ENCODE measurements at places on chromosomes 16 and 17. TPM values are rescaled to one million over a fixed set of nuclear protein-coding genes. Genes with fewer than 3 reads are reported as not detected.

DNA sequence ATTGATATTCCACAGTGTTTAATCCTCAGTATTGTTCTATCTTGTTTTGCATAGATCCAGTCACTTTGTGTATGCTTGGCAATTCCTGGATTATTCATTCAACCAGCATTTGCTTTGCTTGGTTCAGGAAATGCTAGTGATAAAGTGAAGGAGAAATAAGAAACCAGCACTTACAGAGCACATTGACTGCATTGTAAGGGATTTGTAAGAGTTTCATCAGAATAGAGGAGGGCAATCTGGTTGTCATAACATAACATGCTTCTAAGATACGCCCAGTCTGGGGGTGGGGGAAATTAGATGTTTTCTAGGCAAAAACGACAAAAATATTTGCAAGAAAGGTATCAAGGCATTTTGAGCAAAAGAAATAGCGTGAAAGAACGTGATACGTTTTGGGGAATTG is 40.4 kb downstream of the TNRC6A start:
- DNase-seq = no peak

GRCh38 chr17:14152721-14153120 is 83.4 kb downstream of the COX10 start:
- DNase-seq = no peak

GRCh38 chr16:70495425-70496182 is 27.8 kb downstream of the COG4 start:
- no peak for DNase-seq

- no peak for DNase-seq
Observed at GRCh38 chr17:1379930-1380313, 20.1 kb downstream of the YWHAE start.

DNA sequence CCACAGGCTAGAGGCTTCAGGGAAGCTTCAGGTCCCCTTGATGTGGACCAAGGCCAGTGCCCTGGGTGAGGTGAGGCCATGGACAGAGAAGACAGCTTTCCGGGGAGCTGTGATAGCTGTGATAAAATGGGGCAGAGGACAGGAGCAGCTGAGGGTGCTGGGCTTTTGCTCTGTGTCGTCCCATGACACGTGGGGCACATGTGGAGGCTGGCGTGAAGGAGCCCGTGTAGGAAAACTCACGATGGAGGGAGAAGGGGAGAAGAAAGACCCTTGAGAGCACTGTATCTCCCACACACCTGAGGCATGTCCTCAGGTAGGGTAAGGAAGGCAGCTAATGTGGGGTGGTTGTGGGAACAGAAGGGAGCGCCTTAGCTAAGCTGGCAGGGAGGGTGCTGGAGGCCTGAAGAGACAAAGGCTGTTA is 21.3 kb downstream of the B9D1 start:
- no peak for DNase-seq

- DNase-seq = no peak
Observed at GRCh38 chr16:19130852-19131824, 17.4 kb downstream of the ITPRIPL2 start.

MAP2K6 gene
- total RNA-seq = 11.8 TPM

KRTAP1-1 gene
- total RNA-seq = not detected

PDE6G gene
- 0.85 TPM for total RNA-seq

AOC3 gene
- total RNA-seq = 0.21 TPM

All from Panc1 (cell line).